ENCODE measurements at places on chromosomes 1 and 21.

DNA sequence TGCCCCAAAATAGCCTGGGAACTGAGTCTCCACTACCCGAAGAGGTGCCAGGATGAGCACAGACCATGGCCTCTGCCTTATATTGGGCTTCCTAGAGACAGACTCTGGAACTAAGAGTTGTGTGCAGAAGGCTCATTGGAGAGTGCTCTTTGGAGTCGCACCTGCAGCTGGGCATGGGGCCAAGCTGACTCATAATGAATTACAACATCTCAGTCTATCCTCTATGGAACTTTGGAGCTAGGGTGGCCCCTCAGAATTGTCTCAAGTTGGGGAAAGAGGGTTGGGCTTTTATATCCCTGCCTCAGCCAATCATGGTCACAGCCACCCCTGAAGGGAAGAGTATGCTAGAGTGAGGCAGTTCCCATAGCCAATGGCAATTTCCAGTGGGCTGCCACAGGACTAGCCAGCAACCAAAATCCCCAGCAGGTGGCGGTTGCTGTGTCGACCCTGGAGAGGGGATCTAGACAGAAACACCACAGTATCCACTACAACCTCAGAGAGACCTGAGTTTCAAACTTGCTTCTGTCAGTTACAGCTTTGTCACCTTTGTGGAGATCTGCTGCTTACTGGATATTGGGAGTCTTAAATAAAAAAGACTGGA lies 93.8 kb downstream of the DMRTA2 start:
- DNase-seq, result no peak

- DNase-seq, result no peak
Measured at GRCh38 chr21:42182713-42183371, 36.1 kb upstream of the ABCG1 start.

- DNase-seq, result no peak
Measured at GRCh38 chr1:66267201-66267940, 266.6 kb upstream of the SGIP1 start.

GRCh38 chr1:22689505-22689904 lies 21.1 kb upstream of the EPHB2 start:
- DNase-seq, result no peak

- DNase-seq, result no peak
Measured at GRCh38 chr1:119318466-119319309, 49.9 kb upstream of the HAO2 start.

DNA sequence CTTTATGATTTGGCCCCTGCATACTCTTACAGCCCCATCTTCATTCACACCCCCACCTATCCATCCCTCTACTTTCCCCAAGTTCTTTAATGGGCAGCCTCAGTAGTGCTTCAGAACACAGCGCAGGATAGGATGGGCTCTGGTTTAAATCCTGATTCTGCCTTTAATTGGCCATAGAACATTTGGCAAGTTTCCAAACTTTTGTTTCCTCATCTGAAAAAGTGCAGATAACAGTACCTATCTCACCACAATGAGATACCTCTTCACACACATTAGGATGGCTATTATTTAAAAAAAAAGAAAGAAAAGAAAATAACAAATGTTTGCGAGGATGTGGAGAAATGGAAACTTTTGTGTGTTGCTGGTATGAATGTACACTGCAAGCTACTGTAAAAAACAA lies 142.5 kb upstream of the VANGL1 start:
- DNase-seq, result no peak

DNA sequence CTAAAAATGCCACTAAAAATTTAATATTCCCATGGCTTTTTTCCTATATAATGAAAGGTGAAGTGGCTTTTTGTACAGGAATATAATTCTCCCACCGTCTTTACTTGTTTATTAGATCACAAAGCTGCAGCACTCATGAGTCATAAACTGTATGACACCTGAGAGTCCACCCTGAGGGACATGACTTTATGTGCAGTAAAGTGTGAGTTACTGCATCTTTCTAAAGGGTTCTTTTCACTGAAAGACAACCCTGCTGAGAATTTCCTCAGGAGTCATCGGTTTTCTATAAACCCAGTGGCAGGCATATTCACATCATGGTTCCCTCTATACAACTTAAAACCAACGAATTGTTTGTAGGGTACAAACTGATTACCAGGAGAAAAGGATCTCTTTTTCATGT lies 77.4 kb downstream of the APP start:
- DNase-seq, result no peak

DNA sequence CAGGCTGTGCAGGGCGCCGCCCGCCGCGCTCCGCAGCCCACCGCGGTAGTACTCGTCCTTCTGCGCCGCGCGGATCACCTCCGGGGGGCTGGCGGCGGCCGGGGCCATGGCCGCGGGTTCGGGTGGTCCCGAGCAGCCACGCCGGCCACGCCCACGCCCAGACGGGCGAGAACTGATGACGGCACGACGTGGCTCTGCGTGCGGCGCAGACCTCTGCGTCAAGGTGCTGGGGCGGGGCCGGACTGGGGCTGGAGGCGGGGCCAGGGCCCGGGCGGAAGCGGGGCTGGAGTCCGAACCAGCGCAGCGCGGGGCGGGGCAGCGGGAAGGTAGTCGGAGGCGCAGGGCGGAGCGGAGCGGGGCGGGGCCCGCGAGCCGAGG lies at the start of gene PEX10:
Gene PEX10 (minus strand): TSS at position 170 of the 378 bp plus-strand sequence. CDS start 62 bp downstream, at position 108.
- DNase-seq, result peak; percentile 99

DNA sequence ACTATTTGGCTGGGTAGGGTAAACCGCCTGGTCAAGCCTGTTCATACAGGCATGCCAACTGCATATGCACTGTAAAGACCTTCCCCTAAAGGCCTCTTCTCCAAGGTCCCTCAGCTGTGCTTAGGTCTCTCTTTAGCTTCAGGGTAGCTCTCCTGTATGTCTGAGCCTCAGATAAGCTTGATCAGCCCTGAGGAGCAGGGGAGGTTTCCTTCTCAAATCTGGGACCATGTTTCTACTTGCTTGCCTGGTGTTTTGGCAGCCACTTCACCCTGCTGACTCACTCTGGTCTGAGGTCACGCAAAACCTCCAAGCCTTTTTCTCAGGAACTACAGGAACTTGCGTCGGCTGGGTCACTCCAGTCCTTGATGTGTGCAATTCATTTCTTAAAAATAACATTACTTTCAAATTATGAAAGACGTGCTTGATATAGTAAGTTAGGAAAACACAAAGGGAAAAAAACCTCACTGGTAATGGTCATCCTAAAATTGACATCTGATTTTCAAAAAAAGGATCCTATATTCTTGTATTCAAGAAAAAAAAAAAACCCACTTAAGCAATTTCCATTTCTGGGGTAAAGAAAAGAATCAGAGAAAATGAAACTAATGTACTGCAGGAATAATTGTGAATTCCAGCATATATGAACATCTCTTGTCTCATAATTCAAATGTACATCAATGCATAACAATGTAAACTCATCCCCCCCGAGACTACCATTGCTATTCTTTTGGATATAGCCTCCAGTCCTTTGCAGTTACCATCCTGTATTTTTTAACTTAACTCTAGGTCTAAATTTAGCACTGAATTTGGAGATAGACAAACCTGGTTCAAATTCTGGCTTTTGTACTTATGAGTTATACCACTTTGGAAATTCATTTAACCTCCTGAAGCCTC lies 24.8 kb upstream of the RNF19B start:
- DNase-seq, result peak; percentile 80

DNA sequence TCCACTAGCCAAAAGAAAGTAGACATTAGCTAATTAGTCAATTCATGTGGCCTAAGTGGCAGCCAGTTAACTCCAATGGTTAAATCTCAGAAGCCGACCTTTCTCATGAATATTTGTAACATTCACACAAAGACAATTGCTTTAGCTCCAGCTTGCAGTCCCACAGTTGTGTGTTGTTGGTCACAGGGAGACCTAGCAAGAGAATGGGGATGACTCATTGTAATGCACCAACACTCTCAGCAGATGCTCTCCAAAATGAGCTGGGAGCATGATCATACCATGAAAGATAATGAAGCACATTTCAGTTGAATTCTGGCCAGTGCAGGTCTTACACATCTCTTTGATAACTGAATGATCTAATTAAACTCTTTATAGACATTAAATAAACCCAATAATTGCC lies 160.4 kb downstream of the HLX start:
- no peak for DNase-seq

GRCh38 chr1:14189381-14189780 lies 409.1 kb upstream of the KAZN start:
- no peak for DNase-seq

- no peak for DNase-seq
Measured at GRCh38 chr21:31310750-31311149, 33.3 kb downstream of the TIAM1 start.

GRCh38 chr1:11691928-11692711 lies 610 bp downstream of the DRAXIN start:
- no peak for DNase-seq

DNA sequence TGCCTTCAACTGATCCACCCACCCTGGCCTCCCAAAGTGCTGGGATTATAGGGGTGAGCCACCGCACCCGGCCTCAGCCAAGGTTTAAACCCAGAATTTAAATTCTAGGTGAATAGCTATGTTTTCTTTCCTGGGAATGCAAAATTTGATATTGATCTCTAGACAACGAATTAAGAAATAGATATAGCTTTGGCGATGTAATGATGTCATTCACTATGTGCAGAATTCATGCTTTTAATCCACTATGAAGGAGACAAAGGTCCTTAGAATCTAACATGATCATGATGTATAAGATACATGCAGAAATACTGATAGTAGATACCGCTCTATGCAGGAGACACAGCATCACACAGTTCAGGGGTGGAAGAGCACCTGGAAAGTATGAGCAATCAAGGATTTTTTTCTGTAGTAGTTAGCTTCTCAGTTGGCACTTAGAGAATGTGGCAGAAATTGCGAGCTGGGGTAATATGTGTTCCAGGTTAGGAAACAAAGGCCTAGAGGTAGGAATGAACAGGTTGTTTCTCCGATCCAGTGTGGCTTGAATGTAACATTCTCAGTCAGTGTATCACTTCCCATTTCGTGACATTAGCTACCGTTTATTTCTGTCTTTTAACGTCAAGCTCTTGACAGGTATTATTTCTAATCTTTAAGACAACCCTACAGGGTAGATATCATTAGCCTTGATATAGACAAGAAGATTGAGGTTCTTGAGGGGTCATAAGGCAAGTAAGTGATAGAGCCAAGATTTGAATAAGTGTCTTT lies 3.0 kb upstream of the CEP350 start:
- no peak for DNase-seq
